ENCODE measurements at places on chromosomes 5 and 9.

DNA sequence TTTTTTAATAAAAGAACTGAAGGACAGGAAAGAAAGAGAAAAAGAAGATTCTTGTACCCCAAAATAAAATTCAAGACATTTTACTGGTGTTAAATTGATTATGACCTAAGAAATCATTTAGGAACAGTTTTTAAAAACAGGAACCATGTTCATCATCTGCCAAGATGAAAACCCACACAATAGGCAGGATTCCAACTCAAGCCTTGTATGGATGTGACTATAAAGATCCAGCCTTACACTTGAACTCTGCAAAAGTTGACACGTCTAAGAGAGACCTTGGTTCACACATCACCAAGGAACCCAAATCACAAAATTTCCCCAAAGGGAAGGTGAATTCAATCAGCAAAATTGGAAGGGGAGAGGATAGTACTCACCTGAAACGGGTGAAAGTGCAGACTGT, 82.6 kb downstream of the SMIM23 start:
- DNase-seq = no peak

DNA sequence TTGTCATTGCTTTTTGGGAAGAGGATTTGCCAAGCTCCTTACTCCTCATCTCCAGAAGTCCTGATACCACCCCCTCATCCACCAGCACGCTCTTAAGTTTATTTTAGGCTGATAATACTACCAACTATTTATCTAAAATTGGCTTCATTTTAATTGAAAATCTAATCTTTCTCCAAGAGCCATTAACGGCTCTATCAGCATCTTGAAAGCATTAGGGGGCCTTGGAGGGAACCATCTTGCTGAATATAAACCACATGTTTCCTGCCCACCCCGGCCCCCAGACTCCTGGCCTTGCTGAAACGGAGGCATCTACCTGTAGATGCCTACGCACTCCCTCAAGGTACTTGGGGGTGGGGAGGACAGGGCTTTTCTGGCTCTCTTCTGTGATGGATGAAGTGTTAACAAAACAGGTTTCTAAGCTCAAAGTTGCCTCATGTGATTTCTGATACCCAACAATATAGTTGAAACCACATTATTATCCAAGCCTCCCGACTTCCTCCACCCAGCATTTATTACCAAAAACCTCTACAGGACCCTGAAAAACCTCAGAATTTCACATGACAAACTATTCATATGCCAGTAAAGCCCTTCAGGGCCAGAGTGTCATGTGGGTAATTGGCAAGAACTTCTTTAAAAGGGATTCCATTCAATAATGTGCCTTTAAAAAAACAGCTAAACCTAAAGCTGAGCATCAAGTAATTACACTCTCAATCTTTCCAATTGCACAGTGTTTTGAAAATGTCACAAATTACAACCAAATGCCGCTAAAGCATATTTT, 96.7 kb downstream of the SAXO1 start:
- DNase-seq = no peak

GRCh38 chr5:82466986-82467561, 188.9 kb upstream of the RPS23 start:
- DNase-seq = no peak

DNA sequence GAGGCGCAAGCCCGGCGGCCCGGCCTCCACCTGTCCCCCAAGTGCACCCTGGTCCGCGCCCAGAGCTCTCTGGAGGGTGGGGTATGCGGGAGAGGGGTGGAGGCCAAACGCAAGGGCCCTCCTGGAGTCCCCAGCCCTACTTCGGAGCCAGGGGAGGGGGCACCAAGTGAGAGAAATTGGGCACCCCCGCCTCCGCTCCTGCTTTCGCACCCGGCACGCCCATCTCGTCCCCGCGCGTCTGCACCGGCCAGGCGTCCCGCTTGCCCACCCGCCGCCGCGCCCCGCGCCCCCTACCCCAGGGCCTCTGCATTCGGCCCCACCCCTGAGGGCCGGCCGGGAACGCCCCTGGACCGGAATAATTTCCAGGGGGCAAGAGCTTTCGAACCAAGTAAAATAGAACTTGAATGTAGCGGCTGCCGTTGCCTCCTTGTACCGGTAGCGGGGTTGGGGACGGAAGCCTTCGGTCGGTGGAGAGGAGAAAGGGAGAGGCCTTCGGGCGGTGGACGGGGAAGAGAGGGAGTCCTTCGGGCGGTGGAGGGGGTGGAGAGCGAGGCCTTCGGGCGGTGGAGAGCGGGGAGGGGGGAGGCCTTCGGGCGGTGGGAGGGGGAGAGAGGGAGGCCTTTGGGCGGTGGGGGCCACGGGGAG, 694 bp upstream of the PHPT1 start:
- DNase-seq = peak; percentile 72

DNA sequence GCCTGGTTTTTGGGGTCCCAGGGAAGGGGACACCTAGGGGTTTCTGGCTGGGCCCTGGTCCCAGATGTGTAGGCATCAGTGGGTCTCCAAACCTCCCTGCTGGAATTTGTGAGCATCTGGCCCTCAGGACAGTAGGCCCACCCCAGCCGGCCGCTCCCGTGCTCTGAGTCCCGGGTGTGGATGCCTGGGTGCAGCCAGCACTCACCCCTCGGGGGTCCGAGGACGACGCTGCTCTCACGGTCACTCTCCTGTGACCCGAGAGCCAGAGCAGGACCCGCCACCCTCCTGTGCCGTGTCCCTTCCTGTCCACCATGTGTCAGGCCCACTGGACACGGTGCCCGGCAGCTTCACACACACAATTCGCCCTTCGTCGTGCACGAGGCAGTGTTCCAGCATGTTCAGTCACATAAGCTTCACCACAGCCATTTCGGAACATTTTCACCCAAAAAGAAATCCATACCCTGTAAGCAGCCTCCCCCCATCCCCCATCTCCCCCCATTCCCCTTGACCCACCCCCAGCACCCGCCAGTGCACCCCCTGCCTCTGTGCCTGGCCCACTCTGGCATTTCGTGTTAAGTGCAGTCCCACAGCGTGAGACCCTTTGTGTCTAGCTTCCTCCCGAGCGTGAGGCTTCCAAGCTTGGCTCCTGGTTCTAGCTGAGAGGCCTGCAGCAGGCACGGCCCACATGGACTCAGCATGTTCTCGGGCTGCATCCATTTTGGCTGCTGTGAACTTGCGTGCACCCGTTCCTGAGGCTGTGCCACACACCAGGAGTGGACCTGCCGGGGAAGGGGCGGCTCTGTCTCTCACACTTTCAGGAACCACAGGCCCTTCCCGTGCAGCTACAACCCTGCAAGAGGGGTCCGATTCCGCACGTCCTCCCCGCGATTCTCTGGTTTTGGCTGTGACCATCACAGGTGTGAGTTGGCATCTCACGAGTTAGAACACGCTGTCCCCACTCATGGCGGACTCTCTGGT, 40.5 kb downstream of the NKD2 start:
- no peak for DNase-seq

GRCh38 chr5:31221001-31221400, 27.5 kb downstream of the CDH6 start:
- no peak for DNase-seq

GRCh38 chr9:90002397-90003271, 397.8 kb downstream of the GADD45G start:
- DNase-seq = peak; percentile 33

GRCh38 chr5:15566306-15566705, 66.3 kb downstream of the FBXL7 start:
- DNase-seq = no peak

GRCh38 chr9:93115486-93116071, 18.5 kb downstream of the NINJ1 start:
- DNase-seq = peak; percentile 67

GRCh38 chr9:75941066-75941465, 50.6 kb downstream of the PCSK5 start:
- no peak for DNase-seq

Data from common myeloid progenitor, CD34-positive (primary cell).